ENCODE measurements at places on chromosomes 2 and 18. TPM values are rescaled to one million over a fixed set of nuclear protein-coding genes. Genes with fewer than 3 reads are reported as not detected.

The CAD gene
- 15.5 TPM for total RNA-seq

GRCh38 chr2:102301867-102302362, 9.4 kb upstream of the IL1RL1 start:
- no peak for DNase-seq
- no peaks in the 10 kb centered on the region for H3K27me3 ChIP-seq
- H3K4me3 ChIP-seq, result no peak overlapping the region
- no peaks in the 10 kb centered on the region for H3K36me3 ChIP-seq

DNA sequence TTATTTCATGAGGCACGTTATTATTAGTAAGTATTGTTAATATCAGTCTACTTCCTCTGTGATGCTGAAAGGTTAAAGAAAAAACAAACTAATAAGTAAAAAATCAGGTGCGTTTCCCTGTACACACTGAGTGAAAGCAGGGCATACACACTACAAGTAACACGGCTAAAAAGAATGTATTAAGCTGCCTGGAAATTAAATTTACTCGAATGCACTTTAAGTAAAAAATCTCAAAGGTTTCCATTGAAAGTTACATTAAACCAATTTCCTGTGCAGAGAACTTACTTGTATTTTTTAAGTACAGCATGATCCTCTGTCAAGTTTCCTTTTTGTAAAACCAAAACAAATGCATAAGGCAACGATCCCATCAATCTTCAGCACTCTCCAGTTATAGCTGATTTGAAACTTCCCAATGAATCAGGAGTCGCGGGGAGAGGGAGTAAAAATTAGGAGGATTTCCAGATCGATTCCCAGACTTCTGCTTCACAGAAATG, 633 bp downstream of the BCL2 start:
- H3K4me1 ChIP-seq, result peaks cover 16% of the 10 kb centered on the region
- DNase-seq, result no peak
- H3K36me3 ChIP-seq, result no peaks in the 10 kb centered on the region
- H3K27me3 ChIP-seq, result no peaks in the 10 kb centered on the region
- H3K27ac ChIP-seq, result peak overlapping the region; percentile 93

DNA sequence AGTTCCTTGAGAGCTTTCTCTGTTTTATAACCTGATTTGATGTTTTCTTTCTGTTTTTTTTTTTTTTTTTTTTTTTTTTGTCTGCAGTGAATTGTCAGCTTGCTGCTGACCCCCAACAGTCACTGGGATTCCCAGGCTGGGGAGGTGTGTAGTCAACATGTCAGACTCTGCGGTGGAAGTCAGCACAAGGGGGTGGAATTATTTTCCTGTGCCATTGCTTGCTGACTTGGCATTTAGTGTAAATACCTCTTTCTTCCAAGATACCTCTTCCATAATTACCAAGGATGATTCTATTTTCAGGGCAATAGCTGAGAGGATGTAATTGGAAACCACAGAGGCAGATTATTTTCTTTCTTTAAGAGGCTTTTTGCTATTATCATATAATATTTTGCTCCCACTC, 266.3 kb downstream of the CCDC85A start:
- no peaks in the 10 kb centered on the region for H3K27me3 ChIP-seq
- no peak overlapping the region for H3K27ac ChIP-seq
- H3K4me1 ChIP-seq, result no peaks in the 10 kb centered on the region
- no peak overlapping the region for H3K4me3 ChIP-seq

- no peaks in the 10 kb centered on the region for H3K4me1 ChIP-seq
- no peaks in the 10 kb centered on the region for H3K36me3 ChIP-seq
- no peaks in the 10 kb centered on the region for H3K27me3 ChIP-seq
- no peak for DNase-seq
Measured at GRCh38 chr2:226031647-226032501, 632.4 kb downstream of the NYAP2 start.

- H3K36me3 ChIP-seq, result no peaks in the 10 kb centered on the region
- DNase-seq, result no peak
- H3K4me3 ChIP-seq, result no peak overlapping the region
- H3K4me1 ChIP-seq, result no peaks in the 10 kb centered on the region
- no peak overlapping the region for H3K27ac ChIP-seq
Measured at GRCh38 chr2:76268484-76268883, 557.8 kb upstream of the GCFC2 start.

The FEV gene
- not detected for total RNA-seq

GRCh38 chr18:60232541-60232940, 140.0 kb downstream of the MC4R start:
- DNase-seq, result no peak
- no peak overlapping the region for H3K27ac ChIP-seq
- H3K27me3 ChIP-seq, result no peaks in the 10 kb centered on the region
- no peak overlapping the region for H3K4me3 ChIP-seq
- no peaks in the 10 kb centered on the region for H3K4me1 ChIP-seq
